ENCODE measurements at places on chromosomes 1 and 21.

- no peak for DNase-seq
Observed at GRCh38 chr1:89005286-89006151, 13.1 kb upstream of the KYAT3 start.

- no peak for DNase-seq
Observed at GRCh38 chr1:151292207-151293030, 10.3 kb downstream of the ZNF687 start.

DNA sequence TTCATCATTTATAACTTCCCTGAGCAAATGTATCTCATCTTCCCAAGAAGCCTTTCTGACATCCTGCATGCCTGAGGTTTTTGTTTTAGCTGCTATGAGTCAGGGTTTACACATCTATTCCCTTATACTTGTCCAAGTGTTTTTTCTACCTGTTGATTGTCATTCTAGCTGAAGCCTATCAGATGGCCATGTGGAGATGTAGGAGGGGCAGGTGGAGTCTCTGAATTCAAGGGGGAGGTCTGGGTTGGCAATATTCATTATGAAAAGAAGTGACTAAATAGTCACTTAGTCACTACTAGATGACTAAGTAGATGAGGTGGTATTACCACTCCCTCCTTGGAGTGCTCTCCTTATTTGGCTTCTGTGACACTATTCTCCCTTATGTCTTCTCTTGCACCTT lies 52.4 kb downstream of the XCL1 start:
- no peak for DNase-seq

- no peak for DNase-seq
Observed at GRCh38 chr1:34645919-34646318, 108.9 kb upstream of the GJB5 start.

DNA sequence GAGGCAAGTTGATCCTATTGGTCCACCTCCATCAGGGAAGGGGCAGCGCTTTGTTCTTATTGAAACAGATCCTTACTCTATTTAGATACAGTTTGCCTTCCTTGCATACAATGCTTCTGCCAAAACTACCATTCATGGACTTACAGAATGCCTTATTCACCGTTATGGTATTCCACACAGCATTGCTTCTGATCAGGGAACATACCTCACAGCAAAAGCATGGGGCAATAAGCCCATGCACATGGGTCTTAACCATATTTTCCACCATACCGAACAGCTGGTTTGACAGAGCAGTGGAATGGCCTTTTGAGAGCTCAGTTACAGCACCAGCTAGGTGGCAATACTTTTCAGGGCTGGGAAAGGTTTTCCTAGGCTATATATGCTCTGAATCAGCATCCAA lies 544.8 kb upstream of the ADGRL4 start:
- no peak for DNase-seq

Data from CD4-positive, alpha-beta T cell treated with Interleukin-2 at 100 ng/mL for 4 hours (primary cell).